ENCODE measurements at places on chromosomes 4 and X. TPM values are rescaled to one million over a fixed set of nuclear protein-coding genes. Genes with fewer than 3 reads are reported as not detected.

DNA sequence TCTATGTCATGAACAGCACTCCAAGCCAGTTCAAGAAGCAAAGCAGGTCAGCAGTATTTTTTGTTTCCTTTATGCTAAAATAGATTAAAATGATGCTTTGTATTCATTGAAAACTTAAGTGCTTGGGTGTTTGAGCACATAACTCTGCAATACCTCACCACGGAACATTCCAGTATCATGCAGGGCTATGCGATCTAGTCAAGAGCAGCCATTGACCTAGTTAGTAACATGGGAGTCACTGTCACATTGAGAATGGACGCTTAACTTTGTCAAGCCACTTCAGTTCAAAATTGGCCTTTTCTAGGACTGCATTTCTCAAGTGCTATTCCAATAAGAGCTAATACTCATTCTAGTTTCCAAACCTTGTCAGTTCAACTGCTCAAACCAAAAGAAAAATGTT, 160.1 kb upstream of the FSTL5 start:
- DNase-seq = no peak

GRCh38 chr4:138400543-138400942, 158.4 kb upstream of the SLC7A11 start:
- DNase-seq = no peak

DNA sequence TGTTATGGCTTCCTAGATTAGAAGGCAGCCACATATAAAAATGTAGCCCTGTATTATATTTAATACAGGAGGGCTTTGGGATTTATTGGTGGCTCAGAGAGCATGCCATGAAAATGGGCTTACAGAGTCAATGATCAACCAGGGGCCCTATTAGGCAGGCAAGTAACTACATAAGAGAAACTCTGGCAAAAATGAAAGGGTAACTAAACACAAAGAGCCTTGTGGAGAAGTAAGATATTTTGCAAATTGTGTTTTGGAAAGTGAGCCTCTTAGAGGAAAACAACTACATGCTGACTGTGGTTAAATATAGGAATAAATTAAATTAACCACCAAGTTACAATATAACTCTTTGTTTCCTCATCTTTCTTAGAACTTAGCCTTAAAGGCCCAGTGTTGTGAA, 5.5 kb downstream of the SAT1 start:
- DNase-seq = no peak

Gene DHX15
- total RNA-seq = 46.0 TPM

GRCh38 chr4:87506974-87507701, 22.0 kb downstream of the SPARCL1 start:
- DNase-seq = no peak
